ENCODE measurements at places on chromosomes 4 and X.

- DNase-seq, result no peak
These were observed 121.2 kb downstream of the VCX2 start for GRCh38 chrX:8049827-8050226.

DNA sequence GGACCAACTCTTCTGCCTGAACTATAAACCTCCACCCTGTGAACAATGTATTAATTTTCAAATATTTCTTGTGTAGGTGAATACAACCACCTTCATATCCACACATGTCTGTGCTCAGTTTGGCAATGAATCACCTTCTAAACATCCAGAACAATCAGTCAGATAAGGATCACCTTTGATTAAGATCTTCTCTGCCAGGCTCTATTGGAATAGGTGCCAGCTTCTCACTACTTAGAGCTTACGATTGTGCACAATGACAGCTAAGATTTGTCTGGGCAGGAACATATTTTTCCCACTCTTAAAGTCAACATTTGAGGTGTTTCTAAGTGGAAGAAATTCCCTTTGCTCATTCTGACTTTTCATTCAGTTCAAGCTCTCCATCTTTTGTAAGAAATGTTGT lies 237.2 kb downstream of the IL1RAPL2 start:
- DNase-seq, result no peak

- no peak for DNase-seq
These were observed 209.2 kb downstream of the GLUD2 start for GRCh38 chrX:121256647-121257046.

DNA sequence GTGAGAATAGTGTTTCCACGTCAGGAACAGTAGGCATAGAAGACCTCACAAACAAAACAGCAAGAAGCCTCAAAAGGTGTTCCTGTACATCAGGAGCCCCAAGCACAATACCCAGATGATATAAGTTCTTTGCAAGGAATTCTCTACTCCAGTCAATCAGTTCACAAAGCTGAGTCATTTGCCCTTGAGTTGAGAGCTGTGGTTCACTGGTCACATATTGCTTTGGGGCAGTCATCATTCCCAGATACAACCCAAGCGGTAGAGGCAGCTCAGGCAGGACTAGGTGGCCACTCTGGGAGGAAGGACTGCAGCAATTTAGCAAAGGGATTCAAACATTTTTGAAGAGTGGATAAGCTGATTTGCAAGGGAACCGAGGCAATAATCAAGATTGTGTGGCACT lies 551.5 kb upstream of the ZFP42 start:
- DNase-seq, result no peak

- no peak for DNase-seq
These were observed 47.8 kb upstream of the DUSP21 start for GRCh38 chrX:44795945-44796450.

GRCh38 chrX:101986586-101986985 lies 54.8 kb upstream of the ZMAT1 start:
- no peak for DNase-seq

DNA sequence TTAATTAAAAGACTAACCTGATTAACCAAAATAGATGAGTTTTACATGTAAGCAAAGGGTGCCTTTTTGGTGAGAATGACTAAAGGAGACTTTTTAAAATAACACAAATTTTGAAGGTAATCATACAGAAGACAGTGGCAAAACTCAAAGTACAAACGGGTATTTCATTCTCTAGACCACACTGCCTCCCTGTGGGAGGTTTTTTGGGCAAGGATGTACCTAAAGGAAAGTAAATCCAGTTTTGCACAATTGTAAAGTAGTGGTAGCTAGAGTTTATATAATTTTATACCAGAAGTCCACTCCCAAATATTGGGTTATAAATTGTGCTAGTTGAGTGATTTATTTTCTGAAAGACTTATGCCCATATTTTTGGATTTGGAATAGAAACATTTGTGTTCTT lies 201.0 kb downstream of the PAPSS1 start:
- DNase-seq, result peak; percentile 4

DNA sequence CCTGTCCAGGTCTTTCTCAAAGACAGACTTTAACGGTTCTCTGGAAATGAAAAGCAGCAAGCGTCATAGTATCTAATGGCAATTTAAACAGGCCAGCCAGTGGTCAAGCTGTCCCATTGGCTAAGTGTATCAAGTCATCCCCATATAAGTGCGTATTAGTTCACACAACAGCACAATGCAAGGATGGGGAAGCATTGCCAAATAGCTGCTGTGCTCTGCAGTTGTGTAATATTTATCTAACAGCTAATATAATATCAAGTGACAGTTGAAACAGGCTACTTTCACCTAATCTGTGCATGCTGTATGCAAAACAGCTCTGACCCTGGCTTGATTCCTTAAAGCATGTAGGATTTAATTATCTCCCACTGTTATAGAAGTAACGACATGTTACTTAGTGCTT lies 134.8 kb upstream of the PPARGC1A start:
- DNase-seq, result no peak

DNA sequence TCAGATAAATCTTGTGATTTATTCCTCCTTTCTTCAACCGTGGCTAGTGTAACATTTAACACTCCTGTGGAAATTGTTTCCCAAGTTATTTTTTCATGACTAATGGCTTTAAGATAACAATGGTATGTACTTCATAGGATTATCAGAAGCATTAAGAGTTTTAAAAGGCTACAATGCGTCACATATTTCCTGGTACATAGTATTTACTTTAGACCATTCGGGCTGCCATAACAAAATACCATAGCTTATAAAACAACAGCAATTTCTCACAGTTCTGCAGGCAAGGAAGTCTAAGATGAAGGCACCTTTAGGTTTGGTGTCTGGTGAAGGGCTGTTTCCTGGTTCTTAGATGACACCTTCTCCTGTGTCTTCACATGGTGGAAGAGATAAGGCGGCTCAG lies 158.6 kb downstream of the PAPSS1 start:
- DNase-seq, result no peak

DNA sequence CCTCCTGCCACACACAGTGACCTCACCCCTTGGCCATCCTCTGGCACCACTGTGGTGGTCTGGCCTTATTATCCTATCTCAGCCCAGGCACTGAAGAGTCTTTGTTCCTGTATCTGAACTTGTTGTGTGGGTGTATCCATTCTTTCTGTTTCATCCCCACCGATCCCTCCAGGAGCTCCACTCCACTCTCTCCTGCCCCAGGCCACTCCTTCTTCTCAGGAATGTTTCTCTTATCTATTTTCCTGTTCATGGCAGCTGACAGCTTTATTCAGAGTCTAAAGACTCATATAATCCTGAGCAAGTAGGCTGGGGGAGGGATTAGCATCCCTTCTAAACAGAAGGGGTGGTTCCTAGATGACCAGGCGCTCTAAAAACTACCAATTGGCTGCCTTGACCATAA lies 150.0 kb downstream of the ANAPC10 start:
- DNase-seq, result no peak

GRCh38 chr4:11416071-11416766 lies 12.5 kb downstream of the HS3ST1 start:
- DNase-seq, result no peak

Data from AG08396 (cell line).